Suppressor macrophage treated with lipopolysaccharide for 1 hour (primary cell): ENCODE measurements at places on chromosomes 5 and 9.

DNA sequence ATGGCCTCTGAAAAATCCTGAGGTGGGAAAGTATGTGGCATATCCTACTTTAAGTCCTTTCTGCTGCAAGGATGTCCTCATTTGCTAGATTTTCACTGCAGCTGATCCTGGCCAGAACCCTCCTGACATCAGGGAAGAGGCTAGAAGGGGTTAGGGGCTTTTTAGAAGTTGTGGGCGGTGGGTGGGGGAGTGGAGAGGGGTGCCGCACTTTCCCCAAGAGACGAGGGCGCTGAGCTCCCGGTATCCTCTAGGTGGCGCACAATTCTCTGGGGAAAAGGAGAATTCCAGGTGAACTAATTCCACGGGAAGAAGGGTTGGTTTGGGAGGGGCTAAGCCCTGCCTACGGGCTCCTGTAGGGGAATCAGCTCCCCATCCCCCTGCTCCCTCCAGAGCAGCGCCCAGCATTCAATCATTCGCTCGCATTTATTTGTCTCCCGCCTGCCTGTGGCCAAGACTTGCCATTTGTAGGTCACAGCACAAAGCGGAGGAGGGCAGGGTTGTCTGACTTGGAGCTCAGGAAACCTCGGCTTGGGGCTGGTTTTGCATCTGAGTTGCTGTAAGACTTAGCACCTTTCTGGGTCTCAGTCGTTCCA, 42.9 kb upstream of the HAND1 start:
- DNase-seq = peak; percentile 44

DNA sequence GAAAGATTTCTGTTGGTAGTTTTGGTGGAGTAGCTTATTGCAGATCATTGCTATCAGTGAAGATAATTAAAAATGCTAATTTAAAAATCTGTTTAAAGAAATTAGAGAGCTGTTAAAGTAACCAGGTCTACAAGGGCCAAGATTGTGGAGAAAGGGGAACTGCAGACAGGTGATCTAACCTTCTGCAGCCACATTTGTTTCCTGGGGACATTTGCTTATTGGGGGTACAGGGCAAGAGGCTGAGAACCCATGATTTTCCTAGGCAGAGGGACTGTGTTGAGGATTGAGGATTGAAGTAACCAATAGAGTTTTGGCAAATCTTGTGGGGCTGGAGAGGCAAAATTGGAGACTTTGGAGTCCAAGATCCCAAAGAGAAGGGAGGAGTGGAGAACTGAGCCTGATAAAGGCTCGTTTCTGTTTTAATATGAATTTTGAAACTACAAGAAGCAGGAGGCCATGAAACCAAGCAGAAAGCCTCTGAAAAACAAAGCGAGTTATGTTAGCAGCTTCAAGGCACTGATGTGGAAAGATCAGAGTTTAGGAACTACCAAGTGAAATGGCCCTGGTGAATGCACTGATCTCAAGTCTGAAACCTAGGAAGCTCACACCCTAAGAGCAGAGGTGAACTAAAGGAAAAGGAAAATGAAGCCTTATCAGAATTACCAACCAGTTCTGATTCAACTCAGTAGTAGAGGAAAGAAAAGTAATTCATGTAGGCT, 219.8 kb upstream of the C9orf72 start:
- DNase-seq = no peak

DNA sequence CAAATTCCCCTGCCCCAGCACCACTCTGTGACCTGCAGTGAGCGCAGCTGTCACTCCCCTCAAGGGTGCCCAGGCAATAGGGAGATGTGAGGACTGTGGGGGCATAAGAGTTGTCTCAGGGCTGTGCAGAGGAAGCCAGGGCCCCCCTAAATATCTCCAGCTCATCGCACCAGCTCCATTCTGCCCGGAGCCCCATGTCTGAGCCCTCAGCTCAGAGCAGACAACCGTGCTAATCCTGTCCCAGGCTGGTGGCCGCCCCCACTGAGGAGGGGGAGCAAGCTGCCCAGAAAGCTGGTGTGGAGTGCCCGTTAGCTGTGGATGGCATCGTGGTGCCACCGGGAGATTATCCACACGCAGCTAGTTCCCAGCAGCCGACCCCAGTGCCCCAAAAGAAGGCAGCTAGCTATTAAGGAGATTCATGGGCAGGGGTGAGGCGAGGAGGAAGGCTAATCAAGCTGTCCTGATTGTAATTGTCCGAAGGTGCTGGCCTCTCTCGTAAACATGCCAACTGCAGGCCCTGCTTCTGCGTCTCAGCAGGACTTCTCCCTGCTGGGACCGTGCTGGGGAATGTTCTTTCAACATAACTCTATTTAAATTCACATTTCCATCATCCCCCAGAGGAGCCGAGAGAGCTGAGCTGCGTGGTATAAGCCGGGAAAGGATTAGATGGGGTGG, 17.0 kb upstream of the FIBCD1 start:
- DNase-seq = no peak

- no peak for DNase-seq
These were observed 11.0 kb upstream of the HAVCR1 start for GRCh38 chr5:157069949-157070348.

DNA sequence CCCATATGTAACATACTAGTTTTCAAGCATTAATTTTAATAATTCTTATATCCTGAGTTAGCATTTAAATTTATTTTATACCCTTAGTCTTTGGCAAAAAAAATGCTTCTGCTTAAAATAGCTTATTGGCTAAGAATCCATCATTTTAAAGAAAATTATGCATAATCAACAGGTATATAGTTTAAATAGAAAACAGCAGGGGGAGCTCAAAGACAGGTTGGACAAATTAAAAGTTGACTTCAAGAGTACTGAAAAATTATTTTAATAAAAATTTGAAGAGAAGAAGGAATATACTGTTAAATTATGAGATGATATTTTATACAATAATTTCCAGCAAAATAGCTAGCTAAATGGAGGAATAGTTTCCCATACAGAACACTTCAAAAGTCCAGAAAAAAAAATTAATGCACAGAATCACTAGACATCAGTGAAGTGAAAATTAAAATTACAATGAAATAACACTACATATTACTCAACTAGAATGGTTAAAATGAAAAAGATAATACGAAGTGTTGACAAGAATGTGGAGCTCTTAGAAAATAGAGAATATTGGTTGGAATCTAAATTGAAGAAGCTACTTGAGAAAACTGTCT, 387.1 kb downstream of the PDE4D start:
- DNase-seq = peak; percentile 65

GRCh38 chr9:136270173-136270705, 24.6 kb upstream of the QSOX2 start:
- DNase-seq = peak; percentile 47

DNA sequence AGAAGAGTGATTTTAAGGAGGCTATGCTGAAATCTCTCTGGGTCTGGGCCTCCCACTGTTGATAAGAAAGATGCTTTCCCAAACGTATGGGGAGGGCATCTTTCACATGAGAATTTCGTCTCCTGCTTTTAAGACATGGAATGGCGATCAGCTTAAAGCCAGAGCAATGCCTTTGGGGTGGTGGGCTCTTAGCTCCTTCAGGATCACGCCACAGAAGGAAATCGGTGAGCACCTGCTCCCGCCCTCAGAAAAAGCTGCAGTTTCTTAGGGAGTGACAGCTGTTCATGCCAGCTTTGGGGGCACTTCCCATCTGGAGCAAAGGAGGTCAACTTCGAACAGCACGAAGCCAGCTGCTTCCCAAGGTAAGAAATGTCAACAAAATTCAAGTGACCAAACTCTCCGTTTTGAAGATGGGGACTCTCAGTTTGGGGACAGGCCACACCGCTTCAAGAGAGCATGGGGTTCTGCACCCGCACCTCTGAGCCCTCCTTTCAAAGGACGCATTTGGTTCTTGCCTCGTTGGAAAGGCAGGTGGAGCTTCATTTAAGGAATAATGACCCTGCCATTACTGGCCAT, 39.0 kb downstream of the TRIP13 start:
- DNase-seq = no peak

DNA sequence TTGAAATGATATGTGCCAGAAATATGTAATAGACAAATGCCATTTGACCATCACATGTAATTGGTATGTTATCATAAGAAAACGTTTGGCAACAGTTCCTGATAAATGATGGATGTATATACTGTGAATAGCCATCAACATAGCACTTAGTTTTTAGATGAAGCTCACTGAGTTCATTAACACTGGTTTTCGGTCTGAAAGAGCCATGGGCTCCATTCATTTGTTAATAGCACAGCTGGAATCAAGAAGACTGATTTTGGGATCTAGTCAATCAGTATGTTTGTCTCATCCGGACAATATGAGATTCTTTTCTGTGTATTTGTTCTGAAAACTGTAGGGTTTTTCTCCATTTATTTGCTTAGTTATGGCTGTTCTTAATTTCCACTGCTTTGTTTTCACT, 413.5 kb upstream of the CLINT1 start:
- DNase-seq = no peak

DNA sequence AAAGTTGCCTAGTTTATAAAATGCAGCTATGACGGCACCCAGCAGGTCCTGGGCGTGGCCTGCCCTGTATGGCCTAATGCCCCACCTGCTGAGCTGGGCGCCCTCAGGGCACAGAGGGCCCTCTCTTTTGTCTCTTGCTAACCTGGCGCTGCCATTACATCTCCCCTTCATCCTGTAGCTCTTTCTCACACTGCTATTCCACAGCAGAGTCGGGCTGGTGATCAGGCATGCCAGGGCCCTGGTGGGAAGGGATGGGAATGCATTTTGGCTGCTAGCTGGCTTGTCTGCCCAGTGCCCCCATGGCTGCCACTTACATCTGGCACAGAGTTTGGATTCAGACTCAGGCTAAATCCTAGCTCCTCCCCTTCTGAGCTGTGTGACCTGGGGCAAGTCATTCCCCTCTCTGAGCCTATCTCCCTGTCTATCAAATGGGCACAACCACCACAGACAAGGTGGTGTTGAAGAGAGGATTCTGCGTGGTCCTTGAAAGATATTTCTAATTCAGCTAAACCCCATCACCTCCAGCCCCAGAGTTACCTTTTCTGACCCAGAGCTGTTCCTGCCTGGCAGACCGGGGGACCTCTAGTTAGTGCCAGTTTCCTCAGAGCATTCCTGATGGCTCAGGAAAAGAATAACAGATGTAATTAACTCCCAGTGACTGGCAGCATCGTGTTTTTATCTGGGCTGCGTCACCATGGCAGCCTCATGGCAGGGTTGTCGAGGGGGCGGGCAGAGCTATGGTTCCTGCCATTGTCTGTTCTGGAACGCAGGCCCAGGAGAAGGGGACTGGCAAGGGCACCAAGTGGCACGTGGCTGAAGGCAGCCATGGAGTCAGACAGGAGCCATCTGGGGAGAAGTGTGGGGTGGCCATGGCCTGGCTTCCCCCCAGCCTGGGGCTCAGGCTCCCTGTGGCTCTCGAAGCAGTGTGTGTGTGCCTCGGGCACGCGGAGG, 6.3 kb downstream of the PRR7 start:
- no peak for DNase-seq

- DNase-seq = peak; percentile 24
These were observed 14.3 kb downstream of the TTC1 start for GRCh38 chr5:160023007-160023907.

DNA sequence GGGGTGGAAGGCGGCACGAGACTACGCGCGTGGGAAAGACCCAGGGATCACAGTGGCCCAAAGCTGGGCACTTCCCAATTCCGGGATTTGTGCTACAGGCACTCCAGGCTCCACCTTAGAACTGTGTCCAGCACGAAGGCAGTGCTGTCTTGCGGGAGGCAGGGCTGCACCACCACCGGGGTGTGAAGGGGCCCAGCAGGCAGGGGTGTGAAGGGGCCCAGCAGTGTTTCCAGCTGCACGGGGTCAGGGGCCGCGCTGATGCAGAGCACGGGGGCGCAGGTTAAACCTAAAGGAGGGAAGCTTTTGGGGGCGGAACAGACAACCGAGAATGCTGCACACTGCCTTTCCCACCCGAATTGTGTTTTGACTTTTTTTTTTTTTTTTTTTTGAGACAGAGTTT, 1.1 kb upstream of the PDCD6 start:
- no peak for DNase-seq

- DNase-seq = no peak
These were observed 144.1 kb upstream of the ST8SIA4 start for GRCh38 chr5:101047181-101047580.

DNA sequence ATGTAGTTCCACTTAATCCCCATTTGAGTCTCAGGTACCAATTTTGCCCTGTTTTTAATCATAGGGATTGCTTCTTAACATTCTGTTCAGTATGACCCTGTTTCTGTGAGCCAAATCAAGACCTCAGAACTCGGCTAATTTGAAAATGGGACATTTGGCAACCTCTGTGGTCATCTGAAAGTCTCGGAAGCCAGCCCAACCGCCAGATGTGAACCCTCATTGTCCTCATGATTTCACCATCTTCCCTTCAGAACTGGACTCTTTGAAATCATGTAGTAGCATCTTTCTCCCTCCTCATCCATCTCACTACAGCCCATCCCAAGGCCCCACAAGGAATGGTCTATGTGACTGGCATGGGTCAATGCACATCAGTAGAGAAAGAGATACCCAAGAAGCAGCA, 88.9 kb downstream of the S1PR3 start:
- no peak for DNase-seq

GRCh38 chr5:218457-219291, 554 bp downstream of the SDHA start:
- peak; percentile 53 for DNase-seq

GRCh38 chr5:58459146-58460001, 512 bp downstream of the PLK2 start:
- peak; percentile 42 for DNase-seq

GRCh38 chr5:34915856-34916192, 313 bp downstream of the BRIX1 start:
- DNase-seq = no peak

DNA sequence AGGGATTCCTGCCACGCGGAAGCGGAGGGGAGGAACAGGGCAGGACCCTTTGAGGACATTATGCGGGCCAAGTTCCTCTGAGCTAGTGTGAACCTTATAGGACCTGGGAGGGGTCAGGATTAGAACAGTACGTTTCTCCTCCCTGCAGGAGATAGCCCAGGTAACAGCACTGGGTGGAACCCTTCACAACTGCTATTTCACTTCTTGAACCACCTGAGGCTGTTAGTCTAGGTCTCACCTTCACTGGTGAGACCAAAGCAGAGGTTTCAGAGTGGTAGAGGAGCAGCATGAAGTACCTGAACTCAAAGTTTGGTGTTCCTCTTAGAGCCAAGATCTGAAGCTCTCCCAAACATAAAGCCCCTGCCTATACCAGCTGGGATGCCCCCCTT, 832 bp downstream of the EIF4EBP3 start:
- DNase-seq = no peak

DNA sequence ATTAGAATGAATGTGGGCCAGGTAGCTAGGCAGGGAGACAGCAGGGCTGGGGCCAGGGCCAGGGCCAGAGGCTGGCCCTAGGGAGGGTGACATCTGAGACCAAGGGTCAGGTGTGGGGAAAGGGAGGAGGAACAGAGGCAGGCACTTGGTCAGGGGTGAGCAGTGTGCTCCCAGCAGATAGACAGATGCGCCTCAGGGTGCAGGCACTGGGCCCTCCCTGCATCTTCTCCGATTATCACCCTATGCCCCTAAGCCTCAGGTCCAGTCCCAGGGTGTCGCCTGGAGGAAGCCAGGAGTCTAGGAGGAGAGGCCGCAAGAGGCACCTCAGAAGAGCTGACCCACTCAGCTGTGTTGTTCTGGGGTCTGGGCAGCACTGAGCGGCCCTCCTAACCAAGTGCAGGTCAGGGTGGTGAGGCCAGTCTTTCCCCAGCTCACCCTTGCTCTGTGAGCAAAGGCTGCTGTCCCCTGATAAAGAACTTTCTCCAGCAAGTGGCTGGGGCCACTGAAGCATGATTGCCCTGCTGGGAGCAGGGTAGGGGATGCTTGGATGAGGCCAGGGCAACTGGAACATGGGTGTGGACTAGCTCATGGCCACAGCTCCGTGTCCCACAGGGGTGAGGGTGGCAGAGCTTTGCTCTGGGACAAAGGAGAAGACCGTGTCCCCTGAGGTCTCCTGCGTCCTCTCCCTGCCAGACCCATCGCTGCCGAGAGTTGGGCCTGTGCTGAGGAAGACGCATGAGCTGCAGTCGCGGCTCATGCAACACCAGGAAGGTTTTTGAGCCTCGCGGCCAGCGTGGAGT, 2.1 kb upstream of the RASGEF1C start:
- DNase-seq = no peak
